Activated CD4-positive, CD25-positive, alpha-beta regulatory T cell treated with anti-CD3 and anti-CD28 coated beads, Interleukin-2, amount 50 U/mL, for 16 hours (primary cell): ENCODE measurements at places on chromosomes 2 and 18.

- DNase-seq = no peak
Observed at GRCh38 chr2:38515155-38516074, 87.3 kb downstream of the HNRNPLL start.

DNA sequence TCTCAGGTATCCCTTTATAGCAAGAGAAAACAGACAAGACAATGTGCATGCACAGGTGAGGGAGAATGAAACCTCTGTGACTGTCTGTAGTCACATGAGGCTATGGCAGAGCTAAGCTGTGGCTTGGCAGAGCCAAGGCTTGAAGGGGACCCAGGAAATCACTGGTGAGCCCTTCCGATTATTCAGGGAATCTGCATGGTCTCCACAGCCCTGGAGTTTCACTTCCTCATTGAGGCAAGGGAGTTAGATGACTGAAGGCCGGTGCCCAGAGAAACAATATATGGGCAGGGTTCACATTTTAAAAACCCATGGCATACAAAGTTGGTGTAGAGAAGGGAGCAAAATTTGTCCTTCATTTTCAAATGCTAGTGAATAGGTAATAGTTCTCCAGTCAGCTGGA lies 144.4 kb upstream of the REV1 start:
- no peak for DNase-seq

DNA sequence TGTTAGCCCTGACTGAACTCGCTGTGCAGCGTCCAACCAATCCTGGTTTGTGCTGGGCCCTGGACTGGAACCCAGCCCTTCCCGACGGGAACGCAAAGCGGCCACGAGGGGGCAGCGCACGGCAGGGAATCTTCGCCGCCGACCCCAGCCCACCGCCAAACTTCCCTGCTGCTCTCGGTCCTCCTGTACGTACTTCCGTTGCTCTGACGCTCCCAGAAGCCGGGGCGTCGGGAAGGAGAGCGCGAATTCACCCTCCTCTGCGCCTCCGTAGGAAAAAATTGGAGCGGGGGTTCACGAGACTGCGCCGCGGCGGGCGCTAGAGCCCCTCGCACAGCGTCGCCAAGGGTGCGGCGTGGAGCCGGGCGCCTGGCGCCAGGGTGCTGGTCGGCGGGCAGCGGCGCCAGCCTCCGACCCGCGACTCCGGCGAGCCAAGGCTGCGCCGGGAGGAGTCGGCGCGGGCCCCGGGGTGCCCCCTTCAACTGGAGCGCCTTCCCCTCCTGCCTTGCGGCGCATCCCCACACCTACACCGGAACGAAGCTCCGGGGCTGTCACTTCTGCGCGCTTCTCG lies 873 bp upstream of the SH3RF3 start:
- DNase-seq = no peak

DNA sequence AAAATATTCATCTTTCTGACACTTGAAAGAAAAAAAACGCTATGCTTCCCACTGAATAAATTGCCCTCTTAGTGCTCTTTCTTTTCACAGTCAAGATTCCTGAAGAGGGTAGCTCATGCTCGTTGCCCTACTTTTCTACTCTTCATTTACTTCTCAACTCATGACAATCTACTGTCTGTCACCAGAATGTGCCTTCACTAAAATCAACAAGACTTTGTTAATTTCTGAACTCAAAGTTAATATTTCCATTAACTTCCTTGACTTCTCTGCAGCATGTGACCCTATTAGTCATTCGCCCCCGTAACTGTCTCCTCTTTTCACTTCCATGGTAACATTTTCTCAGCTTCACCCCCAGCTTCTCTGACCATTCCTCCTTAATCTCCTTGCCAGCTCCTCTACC lies 98.9 kb upstream of the MAPRE2 start:
- DNase-seq = no peak

DNA sequence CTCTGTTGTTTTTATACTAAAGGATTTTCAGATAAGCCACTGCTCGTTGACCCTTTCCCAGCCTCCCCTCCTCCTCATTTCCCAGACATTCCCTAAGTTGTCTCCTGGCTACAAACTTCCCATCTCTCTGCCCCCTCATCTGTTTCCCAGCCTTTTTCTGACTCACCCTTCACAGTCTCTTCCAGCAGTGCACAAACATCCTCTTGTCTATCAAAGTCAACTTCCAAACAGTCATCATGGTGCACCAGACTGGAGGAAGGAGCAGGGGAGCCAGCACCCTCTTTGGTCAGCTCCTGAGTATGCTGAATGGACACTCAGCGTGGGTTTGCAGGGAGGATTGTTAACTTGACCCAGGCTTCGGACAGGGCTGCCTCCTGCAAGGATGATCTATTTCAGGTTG lies 26.6 kb upstream of the SPRED2 start:
- DNase-seq = no peak

DNA sequence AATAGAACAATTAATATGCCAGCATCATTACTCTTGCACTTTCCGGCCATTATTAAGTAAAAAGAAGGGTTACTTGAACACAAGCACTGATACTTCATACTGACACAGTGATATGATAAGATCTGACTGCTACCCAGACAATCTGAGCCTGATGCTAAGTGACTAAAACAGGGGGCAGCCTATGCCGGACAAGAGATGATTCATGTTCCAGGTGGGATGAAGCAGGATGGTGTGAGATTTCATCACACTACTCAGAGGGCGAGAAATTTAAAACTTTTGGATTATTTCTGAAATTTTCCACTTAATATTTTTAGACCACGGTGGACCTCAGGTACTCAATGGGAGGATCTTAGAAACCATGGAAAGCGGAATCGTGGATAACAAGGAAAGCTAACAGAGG lies 61.7 kb downstream of the LIPG start:
- DNase-seq = no peak

GRCh38 chr18:21404426-21404825 lies 162.4 kb downstream of the GREB1L start:
- DNase-seq = no peak

- no peak for DNase-seq
Observed at GRCh38 chr2:71250935-71251334, 24.0 kb upstream of the PAIP2B start.

DNA sequence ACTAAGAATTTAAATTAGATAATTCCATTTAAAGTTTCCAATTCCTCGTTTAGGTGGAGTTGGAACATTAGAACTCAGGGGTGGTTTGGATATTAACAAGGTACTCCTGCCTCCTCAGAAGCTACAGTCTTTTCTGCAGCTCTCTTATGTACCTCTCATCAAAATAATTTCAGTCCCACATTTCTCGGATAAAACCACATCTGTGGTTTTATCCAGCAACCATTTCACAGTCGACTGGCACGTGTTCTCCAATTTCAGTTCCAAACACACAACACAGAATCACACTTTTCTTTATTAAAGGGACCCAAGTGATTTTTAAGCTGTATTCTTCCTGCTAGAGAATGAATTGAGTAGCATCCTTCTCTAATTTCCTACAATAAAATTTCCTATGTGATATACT lies 22.7 kb upstream of the NFU1 start:
- DNase-seq = no peak

- no peak for DNase-seq
Observed at GRCh38 chr18:63271881-63272299, 47.7 kb downstream of the BCL2 start.

- no peak for DNase-seq
Observed at GRCh38 chr2:111208639-111209038, 87.9 kb downstream of the BCL2L11 start.

GRCh38 chr2:119149611-119150010 lies 8.9 kb downstream of the C1QL2 start:
- DNase-seq = no peak

- no peak for DNase-seq
Observed at GRCh38 chr2:31032475-31032874, 105.8 kb downstream of the GALNT14 start.

- no peak for DNase-seq
Observed at GRCh38 chr2:66331176-66331575, 103.7 kb upstream of the MEIS1 start.

DNA sequence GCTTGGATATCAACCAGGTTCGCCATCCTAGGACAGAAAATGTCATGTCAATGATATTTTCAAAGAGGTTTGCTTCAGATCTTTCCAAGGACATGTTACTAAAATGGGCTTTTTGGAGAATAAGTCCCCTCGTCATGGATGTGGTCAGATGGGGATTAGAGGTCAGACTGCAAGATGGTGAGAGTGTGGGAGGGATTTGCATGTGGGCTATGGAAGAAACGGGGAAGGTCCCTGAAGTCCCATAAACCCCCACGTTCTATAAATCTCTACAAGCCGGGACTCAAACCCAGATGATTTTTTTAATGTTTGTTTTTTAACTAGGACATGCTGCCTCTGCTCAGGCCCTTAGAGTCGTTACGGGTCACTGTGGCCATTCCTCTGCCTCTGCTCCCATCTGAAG lies 37.7 kb upstream of the IGFBP5 start:
- no peak for DNase-seq

- DNase-seq = no peak
Observed at GRCh38 chr2:65443509-65444186, 11.2 kb upstream of the SPRED2 start.

GRCh38 chr2:78780864-78781583 lies 244.5 kb upstream of the REG3G start:
- DNase-seq = no peak

GRCh38 chr2:218990612-218991011 lies 2.6 kb downstream of the CRYBA2 start:
- no peak for DNase-seq

DNA sequence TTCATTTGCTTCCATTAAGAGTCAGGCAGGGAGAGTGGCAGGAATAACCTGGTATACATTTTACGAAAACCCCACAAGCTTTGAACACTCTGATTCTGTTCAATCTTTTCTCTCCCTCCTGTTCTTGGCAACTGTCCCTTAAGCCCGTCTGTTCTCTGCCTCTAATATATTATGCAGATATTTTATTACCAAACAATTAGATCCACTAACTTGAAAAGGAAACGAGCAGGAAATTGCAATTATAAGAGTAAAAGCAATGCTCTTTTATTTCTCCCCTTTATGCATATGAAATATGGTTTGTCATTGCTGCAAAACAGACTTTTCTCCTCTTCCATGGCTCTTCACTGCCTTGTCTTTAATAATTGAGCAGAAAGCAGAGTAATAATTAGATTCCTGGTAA lies 149.1 kb upstream of the CELF4 start:
- no peak for DNase-seq

GRCh38 chr2:180979749-180980105 lies 678 bp upstream of the UBE2E3 start:
- no peak for DNase-seq

GRCh38 chr2:229089776-229090175 lies 181.3 kb downstream of the PID1 start:
- DNase-seq = no peak

DNA sequence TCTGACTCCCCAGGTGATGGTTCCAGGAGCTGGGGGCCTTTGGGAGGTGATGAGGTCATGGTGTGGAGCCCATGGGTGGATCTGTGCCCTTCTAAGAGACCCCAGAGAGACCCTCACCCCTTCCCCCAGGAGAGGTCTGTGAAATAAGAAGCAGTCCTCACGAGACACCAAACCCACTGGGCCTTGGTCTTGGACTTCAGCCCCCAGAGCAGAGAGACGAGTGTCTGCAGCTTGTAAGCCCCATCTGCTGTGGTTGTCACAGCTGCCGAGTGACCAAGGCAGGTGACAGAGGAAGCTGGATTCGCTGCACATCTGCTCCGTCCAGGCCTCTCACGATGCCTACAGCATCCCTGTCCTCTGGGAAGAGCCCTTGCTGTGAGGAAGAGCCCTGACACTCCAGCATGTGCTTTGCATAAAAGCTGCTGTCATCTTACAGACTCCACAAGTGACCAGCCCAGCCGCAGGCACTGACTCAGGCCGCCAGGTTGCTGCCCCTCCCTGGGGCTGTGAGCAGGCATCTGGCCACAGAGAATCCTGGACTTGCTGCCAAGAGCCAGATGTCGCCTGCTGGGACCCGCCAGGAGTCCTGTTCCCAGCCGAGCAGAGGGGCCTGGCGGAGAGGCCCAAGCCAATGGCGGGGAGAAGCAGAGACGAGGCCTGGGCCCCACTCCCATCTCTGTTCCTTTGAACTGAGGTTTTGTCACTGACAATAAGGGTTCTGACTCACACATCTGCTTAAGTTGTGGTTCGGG lies 150.8 kb downstream of the PXDN start:
- DNase-seq = no peak

GRCh38 chr18:23451011-23451410 lies 2.1 kb upstream of the RIOK3 start:
- no peak for DNase-seq

DNA sequence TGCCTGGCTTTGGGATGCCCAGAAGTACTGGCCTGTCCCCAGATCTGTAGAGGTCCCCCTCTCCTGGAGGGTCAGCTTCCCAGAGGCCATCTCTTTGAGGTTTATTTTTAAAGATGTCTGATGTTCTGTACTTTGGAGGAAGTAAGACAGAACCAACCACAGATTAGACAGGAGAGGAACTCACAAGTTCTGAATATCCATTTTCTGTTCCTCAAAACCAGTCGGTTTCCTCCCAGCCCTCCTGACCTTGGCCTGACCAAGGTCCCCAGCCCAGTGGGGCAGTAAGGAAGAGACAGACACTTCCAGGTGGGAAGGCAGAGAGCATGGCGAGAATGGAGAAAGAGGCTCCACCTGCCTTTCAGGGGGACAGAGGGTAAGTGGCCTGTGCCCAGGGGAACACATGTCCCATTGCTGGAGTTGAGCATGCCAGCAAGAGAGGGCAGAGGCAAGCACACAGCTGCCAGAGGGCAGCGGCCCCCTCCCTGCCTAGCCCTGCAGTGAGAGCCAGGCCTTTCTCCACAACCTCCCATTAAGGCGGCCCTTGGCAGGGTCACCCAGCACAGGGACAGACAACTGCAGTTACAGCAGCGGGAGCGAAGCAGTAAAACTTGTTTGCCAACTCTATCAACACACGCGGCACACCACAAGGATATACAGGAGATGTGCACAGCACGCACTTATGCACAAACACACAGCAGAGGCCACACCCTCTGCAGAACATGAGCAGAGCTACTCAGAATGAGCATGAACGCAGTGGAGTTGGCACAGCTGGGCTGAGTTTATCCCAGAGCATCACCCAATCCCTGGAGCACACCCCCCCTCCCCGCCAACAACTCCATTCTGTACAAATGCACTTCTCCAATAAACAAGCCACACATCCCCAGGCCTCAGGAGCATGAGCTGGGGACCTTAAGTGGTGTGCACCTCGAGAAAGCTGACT lies 18.5 kb upstream of the SEMA4C start:
- no peak for DNase-seq

DNA sequence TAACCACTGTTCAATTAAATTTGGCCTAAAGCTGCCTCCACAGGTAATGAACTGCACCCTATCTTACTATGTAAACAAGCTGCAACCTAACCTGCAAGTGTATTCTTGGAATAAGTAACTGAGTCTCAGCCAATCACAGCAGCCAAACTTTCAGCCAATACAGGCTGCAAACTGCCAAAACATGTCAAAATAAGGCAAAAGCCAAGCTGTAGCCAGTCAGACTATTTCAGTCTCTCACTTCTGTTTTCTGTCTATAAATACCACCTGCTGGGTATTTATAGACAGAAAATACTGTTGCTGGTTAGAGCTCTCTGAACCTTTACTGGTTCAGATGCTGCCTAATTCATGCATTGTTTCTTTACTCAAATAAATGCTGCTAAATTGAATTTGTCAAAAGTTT lies 14.3 kb downstream of the C2orf76 start:
- DNase-seq = no peak
